Right lobe of liver (tissue), 6 donors: ENCODE measurements at places on chromosomes 2 and 18. TPM values are rescaled to one million over a fixed set of nuclear protein-coding genes. Genes with fewer than 3 reads are reported as not detected.

DNA sequence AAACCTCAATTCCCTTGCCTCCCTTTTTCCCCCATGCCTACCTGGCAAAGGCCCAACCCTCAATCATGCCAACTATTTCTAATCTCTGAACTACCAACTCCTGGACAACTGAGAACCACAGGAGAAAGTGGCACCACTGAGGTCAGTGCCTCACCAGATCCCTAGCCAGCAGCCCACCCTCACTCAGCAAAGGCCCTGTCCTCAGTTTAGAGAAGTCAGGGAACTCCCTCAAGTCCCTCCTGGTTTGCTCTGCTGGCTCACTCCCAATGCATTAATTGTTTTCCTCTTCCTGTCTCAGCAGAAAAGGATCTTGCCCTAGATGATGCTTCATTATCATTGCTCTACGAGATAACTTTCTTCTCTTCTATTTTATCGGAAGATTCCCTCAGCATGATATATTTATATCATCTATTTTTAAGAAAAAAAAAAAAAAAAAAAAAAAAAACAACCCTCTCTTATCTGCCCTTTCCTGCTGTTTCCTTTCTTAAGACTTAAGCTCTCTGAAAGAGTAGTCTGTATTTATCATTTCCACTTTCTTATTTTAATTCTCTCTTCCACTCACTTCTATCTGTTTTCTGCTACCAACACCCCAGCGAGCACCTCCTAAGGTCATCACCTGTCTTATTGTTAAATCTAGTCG lies 22.7 kb upstream of the ZBTB14 start:
- no peaks in the 10 kb centered on the region for H3K36me3 ChIP-seq
- no peaks in the 10 kb centered on the region for H3K4me1 ChIP-seq
- DNase-seq, result no peak
- no peak overlapping the region for H3K27ac ChIP-seq
- no peaks in the 10 kb centered on the region for H3K27me3 ChIP-seq

Gene C2orf72
- 89.3 TPM for total RNA-seq

GRCh38 chr2:233407771-233408181 lies 53.5 kb downstream of the DGKD start:
- H3K27ac ChIP-seq, result no peak overlapping the region
- no peaks in the 10 kb centered on the region for H3K4me1 ChIP-seq
- H3K36me3 ChIP-seq, result no peaks in the 10 kb centered on the region
- H3K27me3 ChIP-seq, result no peaks in the 10 kb centered on the region

DNA sequence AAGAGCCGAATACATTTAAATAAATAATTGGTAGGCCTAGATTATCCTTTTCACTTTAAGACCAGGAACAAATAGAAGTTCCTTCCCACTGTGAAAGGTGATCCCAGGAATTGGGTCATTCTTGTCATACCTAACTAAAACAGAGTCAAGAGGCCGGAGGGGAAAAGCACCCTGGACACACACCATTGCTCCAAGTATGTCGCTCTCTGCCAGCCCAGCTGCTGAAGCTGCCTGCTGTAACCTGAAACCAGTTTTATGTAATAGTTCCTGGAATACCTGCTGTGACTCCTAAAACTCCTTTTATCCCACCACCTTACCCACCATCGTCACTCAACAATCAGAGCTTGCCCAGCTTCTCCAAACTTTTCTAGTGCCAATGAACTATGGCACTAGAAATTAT lies 217.1 kb downstream of the PTPRM start:
- no peak overlapping the region for H3K27ac ChIP-seq
- H3K4me3 ChIP-seq, result no peak overlapping the region
- no peaks in the 10 kb centered on the region for H3K27me3 ChIP-seq
- DNase-seq, result no peak

- H3K36me3 ChIP-seq, result no peaks in the 10 kb centered on the region
- H3K27me3 ChIP-seq, result no peaks in the 10 kb centered on the region
- no peaks in the 10 kb centered on the region for H3K4me1 ChIP-seq
- no peak for DNase-seq
Measured at GRCh38 chr2:72806280-72806945, 19.4 kb downstream of the EXOC6B start.

DNA sequence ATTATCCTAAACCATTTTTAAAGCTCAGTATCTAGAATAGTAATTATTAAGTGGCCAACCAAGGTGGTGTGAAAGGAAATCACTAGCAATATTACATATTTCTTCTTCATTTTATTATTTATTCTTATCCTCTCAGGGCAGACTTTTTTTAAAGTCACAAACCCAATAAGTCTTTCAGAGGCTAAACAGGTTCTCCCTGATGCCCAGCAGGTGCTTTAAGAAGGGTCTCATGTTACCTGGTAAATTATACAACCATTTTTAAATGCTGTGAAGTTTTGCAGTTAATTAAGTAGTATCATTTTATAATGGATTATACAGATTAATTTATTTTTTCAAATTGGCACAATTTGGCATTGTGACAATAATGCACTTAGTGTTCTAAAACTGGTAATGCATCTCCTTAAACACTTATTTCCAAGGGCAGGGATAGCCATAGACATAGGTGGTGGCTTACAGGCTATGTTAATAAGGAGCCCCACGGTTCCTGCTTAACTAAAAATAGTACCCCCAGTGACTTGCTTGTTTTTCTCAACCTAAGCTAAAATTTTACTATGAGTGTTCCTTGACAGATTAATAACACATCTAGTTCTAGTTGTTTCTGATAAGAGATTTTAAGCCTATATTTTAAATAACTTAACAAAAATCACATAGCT lies 67.0 kb downstream of the PMS1 start:
- no peak for DNase-seq
- no peak overlapping the region for H3K4me3 ChIP-seq
- H3K4me1 ChIP-seq, result no peaks in the 10 kb centered on the region
- H3K27ac ChIP-seq, result no peak overlapping the region

Gene AMER3
- total RNA-seq, result not detected

Gene TCF7L1
- total RNA-seq, result 5.2 TPM

DNA sequence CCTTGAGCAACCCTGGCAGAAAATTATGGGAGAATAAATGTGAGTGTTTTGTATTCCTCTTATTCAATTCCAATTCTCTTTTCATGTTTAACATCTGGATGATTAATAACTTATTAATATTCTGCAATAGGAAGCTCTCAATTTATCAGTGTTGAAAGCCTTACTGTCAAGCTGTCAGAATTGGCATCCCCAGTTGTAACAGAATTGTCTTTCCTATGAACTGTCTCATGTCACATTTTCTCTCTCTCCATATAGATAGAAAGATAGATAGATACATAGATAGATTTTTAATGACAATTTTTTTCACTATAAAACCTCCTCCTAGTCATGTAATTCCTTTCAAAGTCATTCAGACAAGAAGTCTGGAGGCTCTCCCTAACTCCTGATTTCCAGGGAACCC lies 331.5 kb downstream of the GALNT13 start:
- H3K27me3 ChIP-seq, result no peaks in the 10 kb centered on the region
- no peaks in the 10 kb centered on the region for H3K36me3 ChIP-seq
- DNase-seq, result no peak
- no peaks in the 10 kb centered on the region for H3K4me1 ChIP-seq
- no peak overlapping the region for H3K27ac ChIP-seq
- H3K4me3 ChIP-seq, result no peak overlapping the region

Gene CNGA3
- total RNA-seq, result not detected

GRCh38 chr2:239835056-239835455 lies 190.1 kb downstream of the NDUFA10 start:
- H3K36me3 ChIP-seq, result no peaks in the 10 kb centered on the region
- H3K27ac ChIP-seq, result no peak overlapping the region
- no peaks in the 10 kb centered on the region for H3K4me1 ChIP-seq
- no peak for DNase-seq

Gene CPLX4
- total RNA-seq, result not detected

- H3K4me1 ChIP-seq, result no peaks in the 10 kb centered on the region
- DNase-seq, result no peak
- no peaks in the 10 kb centered on the region for H3K27me3 ChIP-seq
- no peak overlapping the region for H3K27ac ChIP-seq
Measured at GRCh38 chr2:217157581-217157980, 297.7 kb upstream of the TNP1 start.

- H3K27ac ChIP-seq, result no peak overlapping the region
- H3K4me3 ChIP-seq, result no peak overlapping the region
- no peaks in the 10 kb centered on the region for H3K27me3 ChIP-seq
- no peaks in the 10 kb centered on the region for H3K36me3 ChIP-seq
- no peaks in the 10 kb centered on the region for H3K4me1 ChIP-seq
Measured at GRCh38 chr2:117693154-117693553, 121.3 kb upstream of the DDX18 start.

Gene TMEM163
- not detected for total RNA-seq

DNA sequence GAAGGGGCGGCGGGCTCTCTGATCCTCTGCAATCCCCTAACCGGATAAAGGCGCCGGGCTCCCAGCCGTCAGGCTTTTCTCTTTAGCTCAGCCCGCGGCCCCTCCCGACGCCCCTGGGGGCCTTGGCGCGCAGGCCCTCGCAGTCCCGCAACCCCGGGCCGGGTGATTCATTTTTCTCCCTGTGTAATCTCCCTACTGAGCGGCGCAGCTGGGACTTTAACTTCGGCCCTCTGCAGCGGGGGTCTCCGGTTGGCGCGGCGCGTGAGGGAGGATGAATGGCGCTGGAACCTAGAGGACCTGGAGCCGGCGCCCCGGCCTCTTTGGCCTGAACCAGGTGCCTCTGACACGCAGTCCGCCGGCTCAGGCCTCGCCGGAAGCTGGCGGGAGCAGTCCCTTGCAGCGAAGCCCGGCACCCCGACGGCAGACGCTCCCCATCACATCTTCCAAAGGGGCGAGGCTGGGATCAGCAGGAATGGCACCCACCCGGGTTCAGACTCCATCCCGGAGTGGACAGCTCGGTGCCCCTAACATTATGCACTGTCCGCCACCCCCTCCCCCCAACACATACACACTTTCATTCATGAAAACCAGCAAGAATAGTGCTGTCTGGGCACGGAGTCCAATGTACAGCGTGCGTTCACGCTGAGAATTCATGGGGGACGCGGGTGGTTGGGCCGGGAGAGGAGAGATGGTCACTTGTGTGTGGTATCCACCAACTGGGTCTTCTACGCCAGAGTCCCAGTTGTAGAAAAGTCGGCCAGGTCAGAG lies 1.2 kb downstream of the CNGA3 start:
- H3K4me3 ChIP-seq, result no peak overlapping the region
- no peak overlapping the region for H3K27ac ChIP-seq
- no peaks in the 10 kb centered on the region for H3K36me3 ChIP-seq
- H3K4me1 ChIP-seq, result no peaks in the 10 kb centered on the region
- peaks cover 10% of the 10 kb centered on the region for H3K27me3 ChIP-seq

GRCh38 chr2:177882501-177882900 lies 190.1 kb downstream of the PDE11A start:
- DNase-seq, result peak; percentile 69
- H3K4me3 ChIP-seq, result no peak overlapping the region
- peaks cover 66% of the 10 kb centered on the region for H3K4me1 ChIP-seq
- H3K27me3 ChIP-seq, result no peaks in the 10 kb centered on the region
- H3K27ac ChIP-seq, result peak overlapping the region; percentile 72

Gene OXER1
- total RNA-seq, result 6.6 TPM

Gene LDLRAD4
- total RNA-seq, result 10.6 TPM

- H3K27ac ChIP-seq, result no peak overlapping the region
- no peaks in the 10 kb centered on the region for H3K36me3 ChIP-seq
- no peaks in the 10 kb centered on the region for H3K27me3 ChIP-seq
- H3K4me1 ChIP-seq, result no peaks in the 10 kb centered on the region
- H3K4me3 ChIP-seq, result no peak overlapping the region
Measured at GRCh38 chr2:121855510-121855909, 100.1 kb downstream of the TSN start.

DNA sequence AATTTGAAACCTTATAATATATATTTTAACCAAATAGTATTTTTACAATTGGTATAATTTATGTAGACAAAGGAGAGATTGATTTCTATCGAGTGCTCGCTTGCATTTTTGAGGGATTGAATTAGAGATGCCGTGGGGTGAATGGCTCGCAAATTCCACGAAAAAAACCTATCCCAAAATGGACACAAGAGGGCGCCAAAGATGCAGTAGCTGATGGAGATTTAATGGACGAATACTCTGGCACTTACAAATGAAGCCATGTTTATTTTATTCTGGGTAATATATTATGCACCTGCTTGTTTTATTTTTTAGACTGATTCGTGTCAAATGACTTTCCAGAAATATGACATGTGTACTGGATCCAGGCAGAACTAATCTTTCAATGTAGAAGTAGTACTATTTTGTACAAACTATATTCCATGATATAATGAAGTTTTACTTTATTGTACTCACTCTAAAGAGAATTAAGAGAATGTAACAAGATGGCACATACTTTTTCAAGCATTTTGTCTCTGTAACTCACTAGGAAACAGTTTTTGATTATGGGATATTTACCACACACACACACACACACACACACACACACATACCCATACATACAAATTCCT lies 505.4 kb downstream of the PLCL1 start:
- H3K4me1 ChIP-seq, result no peaks in the 10 kb centered on the region
- DNase-seq, result no peak
- no peak overlapping the region for H3K4me3 ChIP-seq
- H3K36me3 ChIP-seq, result no peaks in the 10 kb centered on the region
- no peaks in the 10 kb centered on the region for H3K27me3 ChIP-seq
- no peak overlapping the region for H3K27ac ChIP-seq

Gene LOXL3
- 0.92 TPM for total RNA-seq

DNA sequence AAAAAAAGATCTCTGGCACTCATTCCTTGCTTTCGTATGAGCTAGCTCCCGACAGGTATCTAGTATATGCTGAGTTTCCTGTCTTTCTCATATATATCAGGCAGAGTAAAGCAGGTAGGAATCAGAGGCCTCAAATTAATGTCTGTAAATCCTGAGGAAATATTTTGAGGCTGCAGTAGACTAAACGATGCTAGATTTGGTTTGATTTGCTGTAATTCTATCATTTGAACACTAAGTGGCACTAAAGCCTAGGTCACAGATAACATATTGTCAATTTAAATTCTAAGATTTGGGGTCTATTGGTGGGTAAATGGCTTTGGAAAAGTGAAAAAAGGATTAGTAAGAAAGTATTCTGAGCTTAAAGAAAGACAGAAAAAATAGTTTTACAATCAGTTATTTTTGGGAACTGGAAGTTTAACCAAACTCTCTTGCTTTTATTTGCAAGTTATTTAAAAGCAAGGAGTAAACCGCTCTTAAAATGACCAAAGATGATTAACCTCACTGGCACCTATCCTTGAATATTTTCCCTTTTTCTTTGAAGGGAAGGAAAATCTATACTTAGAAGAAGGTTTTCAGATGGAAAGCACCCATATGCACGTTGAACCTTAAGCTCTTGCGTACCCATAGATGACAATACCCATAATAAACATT lies 37.6 kb upstream of the SLC4A10 start:
- no peak overlapping the region for H3K27ac ChIP-seq
- H3K36me3 ChIP-seq, result no peaks in the 10 kb centered on the region
- no peaks in the 10 kb centered on the region for H3K27me3 ChIP-seq
- DNase-seq, result no peak

Gene DCC
- total RNA-seq, result not detected

- no peak overlapping the region for H3K27ac ChIP-seq
- no peak overlapping the region for H3K4me3 ChIP-seq
- peaks cover 7% of the 10 kb centered on the region for H3K36me3 ChIP-seq
Measured at GRCh38 chr2:26202981-26203490, 30.1 kb downstream of the GAREM2 start.
